Femur (tissue), 1 donor: ENCODE measurements at places on chromosomes 2 and 18.
A peak's percentile ranks its signal among the peaks of the same experiment; 100 is the strongest.

GRCh38 chr18:6055711-6056110 is 160.4 kb upstream of the TMEM200C start:
- DNase-seq, result no peak

DNA sequence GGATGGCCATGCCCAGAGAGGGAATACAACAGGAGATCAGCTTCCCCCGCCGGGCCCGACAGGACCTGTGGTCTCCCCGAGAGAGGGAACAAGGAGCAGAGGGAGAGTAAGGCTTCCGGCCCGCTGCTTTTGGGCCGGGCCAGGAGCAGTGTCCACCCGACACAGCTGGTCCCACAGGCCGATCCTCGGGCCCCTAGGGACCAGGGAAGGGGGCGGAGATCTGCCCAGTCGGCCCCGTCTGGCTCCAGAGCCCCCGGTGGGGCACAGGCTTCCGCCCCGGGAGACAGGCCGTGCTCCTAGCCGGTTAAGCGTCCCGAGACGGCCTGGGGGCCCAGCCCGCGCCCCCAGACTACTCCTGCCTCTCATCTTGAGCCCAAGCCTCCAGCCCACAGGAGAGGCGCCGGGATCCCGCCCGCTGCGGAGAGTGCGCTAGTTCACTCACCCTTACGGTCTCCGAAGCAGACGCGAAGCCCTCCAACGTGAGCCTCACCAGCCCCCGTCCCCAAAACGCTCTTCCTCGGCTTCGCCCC is at the start of gene MCFD2:
TSS of gene MCFD2 (minus strand) at position 526 of the 530 bp plus-strand sequence. CDS start 6,635 bp downstream, outside the sequence.
- DNase-seq, result no peak

GRCh38 chr18:12281861-12282260 is 26.2 kb upstream of the TUBB6 start:
- DNase-seq, result no peak

GRCh38 chr18:51044928-51045585 is 15.0 kb downstream of the SMAD4 start:
- DNase-seq, result no peak

DNA sequence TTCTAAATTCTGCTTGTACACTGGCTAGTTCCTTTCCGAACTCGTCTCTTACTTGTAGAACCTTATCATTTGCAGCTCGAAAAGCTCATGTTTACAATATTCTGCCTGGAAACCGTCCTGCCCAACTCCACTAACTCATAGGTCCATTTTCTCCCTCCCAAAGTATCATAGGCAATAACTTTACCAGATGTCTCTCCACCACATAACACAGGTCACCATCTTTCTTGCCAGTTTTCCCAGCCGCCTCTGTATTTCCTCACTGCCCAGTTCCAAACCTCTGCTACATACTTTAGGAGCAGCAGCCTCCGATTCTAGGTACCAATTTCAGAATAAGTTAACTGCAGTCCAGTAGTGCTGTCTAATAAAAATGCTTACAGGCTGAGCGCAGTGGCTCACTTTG is 259.5 kb downstream of the GLI2 start:
- DNase-seq, result peak; percentile 69

DNA sequence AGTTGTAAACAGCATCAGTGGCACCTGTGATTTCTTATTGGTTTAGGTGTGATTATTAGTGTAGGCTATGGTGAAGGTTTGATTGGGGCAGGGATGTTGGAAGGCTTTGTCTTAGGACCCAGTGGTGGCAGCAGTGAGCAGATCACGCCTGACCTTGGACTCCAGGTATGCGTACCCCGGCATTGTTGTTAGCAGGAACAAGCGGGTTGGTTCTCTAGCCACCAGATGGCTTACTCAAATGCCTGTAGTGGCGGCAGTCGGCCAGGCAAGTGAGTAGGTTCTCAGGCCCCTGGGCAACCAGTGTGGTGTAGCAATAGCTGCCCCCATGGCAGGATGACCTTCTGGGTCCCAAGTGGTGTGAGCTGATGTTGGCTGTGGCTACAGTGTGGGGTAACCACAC is 558.3 kb downstream of the KCNJ3 start:
- DNase-seq, result no peak

- DNase-seq, result no peak
These were observed 35.8 kb upstream of the CACNB4 start for GRCh38 chr2:152134488-152135280.

GRCh38 chr18:35682281-35682867 is 100.8 kb downstream of the GALNT1 start:
- no peak for DNase-seq

DNA sequence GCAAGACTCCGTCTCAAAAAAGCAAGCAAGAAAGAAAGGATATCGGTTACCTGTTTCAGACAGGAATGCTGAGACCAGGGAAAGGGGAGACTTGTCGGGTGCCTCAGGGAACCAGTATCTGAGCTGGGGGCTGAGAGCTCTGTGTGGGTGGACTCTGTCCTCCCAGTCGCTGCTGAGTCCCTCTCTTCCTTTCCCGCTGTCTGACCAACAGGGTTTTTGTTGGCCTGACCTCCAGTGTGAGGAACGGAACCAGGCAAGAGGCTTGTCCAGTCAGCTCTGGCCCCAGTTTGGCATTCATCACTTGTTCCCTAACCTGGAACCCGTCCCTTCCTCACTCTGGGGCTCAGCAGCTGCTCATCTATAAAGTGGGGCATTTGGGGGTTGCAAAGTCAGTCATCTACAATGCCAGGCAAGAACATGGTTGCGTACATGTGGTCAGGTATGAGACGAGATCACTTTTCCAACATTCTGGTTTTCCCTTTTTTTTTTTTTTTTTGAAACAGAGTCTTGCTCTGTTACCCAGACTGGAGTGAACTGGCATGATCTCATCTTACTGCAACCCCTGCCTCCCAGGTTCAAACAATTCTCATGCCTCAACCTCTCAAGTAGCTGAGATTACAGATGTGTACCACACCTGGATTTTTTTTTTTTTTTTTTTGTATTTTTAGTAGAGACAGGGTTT is 116.4 kb downstream of the PLB1 start:
- DNase-seq, result no peak

- DNase-seq, result no peak
These were observed 25.6 kb downstream of the ANKMY1 start for GRCh38 chr2:240532031-240532775.

DNA sequence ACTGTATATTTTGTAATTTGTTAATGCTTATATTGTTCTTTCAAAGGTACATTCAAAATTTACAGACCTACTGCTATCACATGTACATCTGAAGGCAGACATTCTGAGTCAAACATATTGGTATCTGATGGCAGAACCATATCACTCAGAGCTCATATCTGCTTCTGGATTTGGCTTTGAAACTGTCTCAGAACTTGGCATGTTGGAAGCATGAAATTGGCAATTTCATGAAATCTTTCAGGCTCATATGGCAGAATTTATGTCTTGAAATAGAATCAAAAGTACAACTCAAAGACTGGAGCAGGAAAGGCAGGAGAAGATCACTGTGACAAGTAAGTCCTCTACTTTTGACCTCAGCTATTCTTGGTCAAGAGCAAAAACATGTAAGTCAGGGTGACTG is 202.3 kb downstream of the LRP1B start:
- no peak for DNase-seq

DNA sequence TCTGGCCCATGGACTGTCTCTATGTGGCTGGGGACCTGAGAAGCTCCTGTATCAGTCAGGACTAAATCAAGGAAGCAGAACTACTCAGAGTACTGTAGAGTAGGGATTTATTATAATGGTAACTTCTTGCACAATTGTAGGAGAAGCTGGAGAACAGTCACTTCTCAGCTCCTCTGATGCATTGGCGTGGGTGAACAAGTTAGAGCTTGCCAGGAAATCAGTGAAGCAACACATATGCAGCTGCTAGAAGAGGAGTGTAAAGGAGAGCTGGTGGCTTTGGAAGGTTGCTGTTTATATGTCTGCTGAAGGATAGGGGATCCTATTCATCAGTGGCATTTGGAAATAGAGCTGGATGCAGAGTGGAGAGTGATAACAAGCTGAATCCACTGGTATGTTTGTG is 215.5 kb upstream of the CWC22 start:
- DNase-seq, result no peak

GRCh38 chr2:235719146-235719942 is 225.5 kb downstream of the AGAP1 start:
- no peak for DNase-seq

DNA sequence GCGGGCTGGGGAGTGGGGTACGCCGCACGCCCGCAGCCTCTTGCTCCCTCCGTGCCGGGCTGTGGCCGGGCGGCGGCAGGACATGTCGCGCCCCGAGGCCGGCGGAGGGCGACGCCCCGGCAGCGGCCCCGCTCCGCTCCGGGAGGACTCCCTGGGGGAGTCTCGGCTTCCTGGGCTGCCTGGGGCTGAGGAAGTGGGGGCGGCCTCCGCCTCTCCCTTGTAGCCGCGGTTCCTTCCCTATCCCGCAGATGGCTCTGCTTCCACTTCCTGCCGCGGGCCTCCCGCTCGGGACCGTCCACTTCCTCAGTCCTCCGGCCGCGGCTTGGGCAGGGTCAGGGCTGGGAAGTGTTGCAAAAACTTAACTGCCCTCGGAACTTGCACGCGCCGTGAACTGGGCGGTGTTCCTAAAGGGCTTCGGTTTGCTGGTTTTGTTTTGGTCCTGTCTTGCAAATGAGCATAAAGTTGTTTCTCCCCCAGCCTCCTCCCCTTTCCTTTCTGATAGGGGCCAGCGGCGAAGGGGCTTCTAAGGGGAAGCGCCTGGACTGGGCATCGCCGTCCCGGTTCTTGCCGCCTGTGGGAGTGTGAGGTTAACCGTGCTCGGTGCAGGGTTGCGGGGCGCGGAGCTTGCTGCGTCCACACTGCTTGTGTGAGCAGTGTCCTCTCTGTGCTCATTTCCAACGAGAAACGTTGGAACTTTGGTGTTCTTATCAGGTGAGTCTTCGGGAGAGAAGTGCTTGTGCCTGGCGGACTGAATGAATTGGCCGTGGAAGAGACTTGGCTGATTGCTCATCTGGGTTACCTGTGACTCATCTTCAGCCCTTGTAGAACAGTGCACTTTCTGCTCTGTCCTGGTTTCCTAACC is 600 bp downstream of the RALB start:
- peak; percentile 88 for DNase-seq

DNA sequence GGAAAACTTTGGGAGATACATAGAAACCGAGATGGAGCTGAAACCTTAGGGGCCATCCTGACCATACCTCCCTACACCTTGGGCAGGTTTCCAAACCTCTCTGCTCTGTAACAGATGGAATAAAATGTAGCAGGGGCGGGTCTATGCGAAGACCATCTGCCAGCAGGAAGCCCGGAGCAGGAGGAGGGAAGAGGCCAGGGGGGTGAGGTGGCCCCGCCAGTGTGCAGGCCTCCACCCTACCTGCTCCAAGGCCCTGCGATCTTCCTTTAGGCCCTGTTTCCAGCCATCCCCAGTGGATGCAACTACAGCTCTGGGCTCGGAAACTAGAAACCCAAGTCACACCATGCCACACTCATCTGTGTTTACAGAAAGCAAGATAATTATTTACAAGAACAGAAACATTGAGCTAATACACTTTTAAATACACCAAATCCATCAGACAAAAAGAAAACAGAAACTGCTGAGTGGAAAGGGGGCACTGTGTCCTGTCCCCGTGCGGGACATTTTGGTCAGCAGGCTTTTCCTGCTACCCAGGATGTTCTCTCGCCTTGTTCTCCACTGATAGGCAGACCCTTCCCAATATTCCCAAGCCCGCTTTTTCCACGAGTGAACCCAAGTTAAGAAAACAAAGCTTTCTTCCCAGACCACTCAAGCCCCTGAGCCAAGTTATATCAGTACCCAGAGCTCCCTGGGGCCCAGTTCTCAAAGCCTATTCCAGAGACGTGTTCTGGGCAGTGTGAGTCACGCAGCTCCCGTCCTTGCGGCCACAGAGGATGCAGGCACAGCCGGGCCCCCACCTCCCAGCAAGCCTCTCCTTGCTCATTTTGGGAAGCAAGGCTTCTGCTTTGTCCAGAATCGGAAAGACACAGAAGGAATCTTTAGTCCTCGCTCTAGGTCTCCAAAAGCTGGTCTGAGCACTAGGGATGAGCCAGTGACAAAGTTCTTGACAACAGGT is 17.3 kb downstream of the CIB4 start:
- DNase-seq, result peak; percentile 17

DNA sequence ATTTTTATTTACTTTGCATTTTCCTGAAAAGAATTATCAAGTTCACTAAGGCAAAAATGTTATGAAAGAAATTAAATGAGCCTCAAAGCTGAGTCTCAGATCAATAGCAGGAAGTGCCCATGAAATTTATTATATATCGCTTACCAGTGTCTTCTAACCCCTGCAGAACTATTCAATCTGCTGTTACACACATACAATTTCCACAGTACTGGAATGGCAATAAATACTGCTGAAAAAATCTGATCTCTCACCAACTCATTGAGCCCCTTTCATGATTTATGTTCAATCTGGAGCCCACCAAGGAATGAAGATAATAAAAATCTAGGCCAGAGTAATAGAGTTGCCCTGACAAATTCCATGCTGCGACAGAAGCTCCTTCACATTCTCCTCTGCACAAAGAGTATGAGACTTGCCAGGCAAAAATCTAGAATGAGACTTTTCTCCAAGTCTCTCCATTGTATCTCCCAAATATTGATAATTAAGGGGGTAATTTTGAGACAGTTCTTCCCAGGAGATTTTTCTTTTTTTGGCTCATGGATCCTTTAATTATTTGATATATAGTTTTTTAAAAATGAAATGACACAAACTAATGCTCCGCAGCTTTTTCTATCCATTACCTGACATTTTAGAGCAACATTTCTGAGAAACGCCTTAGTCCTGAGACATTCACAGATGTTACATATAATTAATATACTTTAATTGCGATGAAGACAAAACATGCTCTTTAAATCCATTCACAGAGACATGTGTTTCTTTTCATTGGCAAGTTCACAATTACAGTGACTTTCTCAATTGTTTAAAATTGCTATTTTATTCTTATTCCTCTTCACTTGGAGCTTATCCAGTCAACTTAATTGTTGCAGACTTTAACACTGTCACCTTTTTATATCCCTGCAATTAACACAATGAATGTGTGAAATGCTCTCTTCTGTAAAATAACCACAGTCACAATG is 1020.4 kb downstream of the CBLN2 start:
- no peak for DNase-seq

GRCh38 chr2:98478088-98478551 is 33.5 kb downstream of the INPP4A start:
- DNase-seq, result peak; percentile 57

DNA sequence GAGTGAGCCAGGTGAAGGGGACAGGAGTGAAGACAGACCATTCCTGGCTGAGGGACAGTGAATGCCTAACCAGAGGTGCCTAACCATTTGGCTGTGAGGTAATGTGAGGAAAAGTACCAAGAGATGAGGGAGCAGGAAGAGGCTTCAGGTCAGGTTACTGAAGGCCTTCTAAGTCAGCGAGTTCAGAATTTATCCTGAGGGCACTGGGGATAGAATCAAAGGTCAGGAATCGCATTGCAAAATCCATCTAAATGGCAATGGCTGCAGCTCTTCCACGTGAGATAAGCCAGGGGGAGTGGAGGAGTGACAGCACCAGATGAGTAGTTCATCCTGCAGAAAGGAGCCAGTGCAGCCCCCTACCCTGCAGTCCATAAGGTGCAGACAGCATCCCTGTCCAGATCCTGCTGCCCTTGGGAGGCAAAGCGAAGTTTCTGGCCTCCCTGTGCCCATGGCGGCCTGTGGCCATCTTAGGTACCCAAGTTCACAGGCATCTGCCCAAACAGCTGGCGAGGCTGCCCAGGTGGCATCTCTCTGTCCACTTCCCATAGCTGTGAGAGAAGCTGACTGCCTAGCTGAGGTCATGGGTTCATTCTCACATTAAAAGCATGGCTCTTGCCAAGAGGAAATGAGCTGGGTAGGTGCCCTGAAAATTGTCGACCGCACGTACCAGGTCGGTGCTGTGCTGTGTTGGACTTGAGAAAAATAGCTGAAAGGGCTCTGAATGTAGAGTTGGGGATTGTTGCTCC is 49.5 kb downstream of the CYP27C1 start:
- no peak for DNase-seq
